NCI-H226 (cell line): ENCODE measurements at places on chromosomes 13 and 19.
A peak's percentile ranks its signal among the peaks of the same experiment; 100 is the strongest.

- no peak for DNase-seq
These were observed at the start of gene IPO5 for GRCh38 chr13:97953376-97953970. TSS of gene IPO5 (plus strand) at chr13:97953675. CDS start at chr13:97976697, 23,022 bp downstream.

- DNase-seq: no peak
These were observed 22.6 kb downstream of the SUGP1 start for GRCh38 chr19:19297759-19298158.

DNA sequence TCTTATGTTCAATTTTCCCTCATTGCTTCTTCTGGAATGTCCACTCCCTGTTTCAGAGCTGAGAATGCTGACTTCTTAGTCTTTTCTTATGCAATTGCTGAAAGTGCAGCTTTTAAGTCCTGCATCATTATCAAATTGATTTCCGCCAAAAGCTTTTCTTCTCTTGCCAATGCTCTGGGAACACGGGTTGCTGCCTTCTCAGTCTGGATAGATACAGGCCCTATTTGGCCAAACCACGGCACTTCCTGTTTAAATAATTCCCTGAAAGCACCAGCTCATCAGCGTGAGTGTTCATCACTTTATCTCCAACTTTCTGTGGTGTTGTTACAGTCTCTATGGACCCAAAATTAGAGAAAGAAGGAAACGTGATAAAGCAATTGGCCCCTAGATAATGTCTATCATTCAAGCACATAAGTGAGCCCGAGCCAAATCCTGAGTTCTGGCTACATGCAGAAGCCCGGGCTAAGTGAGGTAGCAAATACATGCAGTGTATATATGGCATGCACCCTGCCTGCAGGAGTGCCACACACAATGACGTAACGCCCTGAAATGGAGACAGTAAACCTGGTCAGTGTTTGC is 85.7 kb downstream of the CYSLTR2 start:
- no peak for DNase-seq

DNA sequence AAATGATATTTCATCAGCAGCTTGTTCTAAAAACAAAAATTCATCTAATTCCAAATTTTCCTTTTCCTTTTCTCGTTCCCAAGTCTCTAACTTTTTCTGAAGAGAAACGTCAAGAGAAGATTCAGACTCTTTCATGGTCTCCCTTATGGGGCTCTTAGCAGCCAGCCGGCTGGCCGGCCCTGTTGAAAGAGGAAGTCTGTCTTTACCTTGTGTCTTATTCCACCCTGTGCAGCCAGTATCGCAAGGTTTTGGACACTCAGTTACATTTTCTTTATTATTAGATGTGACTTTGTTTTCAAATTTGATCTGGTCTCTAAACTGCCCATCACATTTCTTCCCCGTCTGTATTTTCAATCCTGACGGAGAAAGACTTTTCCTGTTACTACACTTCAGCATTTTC is 142.3 kb downstream of the RNF17 start:
- no peak for DNase-seq

- no peak for DNase-seq
These were observed 8.2 kb downstream of the CDK8 start for GRCh38 chr13:26262156-26262555.

GRCh38 chr13:24271601-24272451 is 37.6 kb upstream of the C1QTNF9 start:
- peak; percentile 18 for DNase-seq

DNA sequence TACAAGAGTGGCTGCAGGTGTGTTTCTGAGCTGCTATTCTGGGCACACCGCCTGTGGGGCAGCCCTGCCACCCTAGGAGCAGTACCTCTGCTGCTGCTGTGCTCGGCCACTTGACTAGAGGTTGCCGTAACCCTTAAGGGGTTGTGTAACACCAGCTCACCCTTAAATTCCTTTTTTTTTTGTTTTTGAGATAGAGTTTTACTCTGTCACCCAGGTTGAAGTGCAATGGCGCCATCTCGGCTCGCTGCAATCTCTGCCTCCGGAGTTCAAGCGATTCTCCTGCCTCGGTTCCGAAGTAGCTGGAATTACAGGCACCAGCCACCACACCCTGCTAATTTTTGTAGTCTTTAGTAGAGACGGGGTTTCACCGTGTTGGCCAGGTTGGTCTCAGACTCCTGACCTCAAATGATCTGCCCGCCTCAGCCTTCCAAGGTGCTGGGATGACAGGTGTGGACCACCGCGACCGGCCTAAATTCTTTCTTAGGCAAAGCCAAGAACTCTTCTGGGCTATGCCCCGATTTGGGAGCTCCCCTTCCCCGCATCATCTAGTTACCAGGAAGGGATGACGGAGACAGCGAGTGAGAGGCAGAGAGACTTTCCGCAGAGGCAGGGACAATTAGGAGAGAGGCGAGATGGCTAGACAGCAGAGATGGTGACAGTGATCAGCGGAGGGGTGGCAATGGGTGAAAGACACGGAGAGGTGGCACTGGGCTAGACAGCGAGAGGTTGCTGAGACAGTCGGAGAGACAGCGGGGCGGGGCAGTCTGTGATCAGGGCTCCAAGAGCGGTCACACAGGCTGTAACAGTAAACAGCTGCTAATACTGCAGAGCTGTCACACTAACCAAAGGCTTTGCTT is 4.4 kb upstream of the LILRA5 start:
- peak; percentile 52 for DNase-seq

- DNase-seq: no peak
These were observed 264.0 kb downstream of the ENOX1 start for GRCh38 chr13:43522788-43523187.

- no peak for DNase-seq
These were observed 11.3 kb downstream of the C19orf25 start for GRCh38 chr19:1467490-1468273.

GRCh38 chr19:42250666-42251531 is 4.0 kb downstream of the ERF start:
- DNase-seq: no peak

DNA sequence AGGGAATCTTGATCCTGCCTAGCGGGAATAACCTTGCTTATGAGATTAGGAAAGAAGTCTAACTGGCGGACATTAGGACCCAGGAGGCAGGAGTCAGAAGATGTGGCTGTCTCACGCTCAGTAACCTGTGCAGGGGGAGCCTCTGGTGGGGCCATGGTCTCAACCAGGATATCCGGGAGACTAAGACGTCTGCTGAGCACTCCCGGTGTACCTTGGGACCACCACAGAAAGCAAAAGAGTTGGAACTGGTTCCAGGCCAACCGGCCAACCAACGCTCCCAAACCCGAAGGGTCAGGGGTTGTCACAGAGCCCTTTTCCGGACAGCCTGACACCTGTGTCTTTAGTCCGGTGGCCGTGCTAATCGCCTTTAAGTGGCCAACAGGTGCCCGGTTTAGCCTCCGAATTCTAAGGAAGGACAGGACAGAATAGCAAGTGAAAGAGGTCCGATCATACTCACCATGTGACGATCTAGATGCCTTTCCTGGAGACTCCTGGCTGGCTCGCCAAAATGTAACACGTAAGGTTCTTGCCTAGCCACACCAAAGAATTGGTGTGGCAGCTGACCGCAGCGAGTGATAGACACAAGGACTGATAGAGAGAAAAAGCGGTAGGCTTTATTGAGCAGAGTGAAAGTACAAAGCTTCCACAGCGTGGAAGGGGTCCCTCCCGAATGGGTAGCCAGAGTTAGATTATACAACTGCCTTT is 103.9 kb upstream of the DIAPH3 start:
- DNase-seq: no peak

GRCh38 chr19:35828692-35829301 is 16.2 kb upstream of the PRODH2 start:
- peak; percentile 28 for DNase-seq

- peak; percentile 45 for DNase-seq
These were observed 15.0 kb upstream of the EMC10 start for GRCh38 chr19:50461066-50461875.

DNA sequence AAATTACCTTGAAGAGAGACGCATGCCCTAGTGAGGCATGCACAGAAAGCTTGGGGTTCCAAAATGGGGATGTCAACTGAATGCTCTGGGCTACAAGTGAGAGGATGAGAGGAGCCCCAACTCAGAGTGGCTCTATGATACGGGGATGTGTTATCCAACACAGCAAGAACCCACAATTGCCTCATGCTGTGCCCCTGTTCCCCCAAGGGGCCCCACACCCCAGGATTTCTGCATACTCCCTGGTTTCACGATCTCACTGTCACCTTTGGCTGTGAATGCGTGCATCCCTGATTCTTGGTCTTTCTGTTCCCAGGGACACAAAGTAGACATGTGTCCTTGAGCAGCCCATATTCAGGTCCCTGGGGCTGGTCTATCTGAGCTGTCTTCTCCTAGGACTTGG is 29.3 kb downstream of the WDR88 start:
- no peak for DNase-seq

DNA sequence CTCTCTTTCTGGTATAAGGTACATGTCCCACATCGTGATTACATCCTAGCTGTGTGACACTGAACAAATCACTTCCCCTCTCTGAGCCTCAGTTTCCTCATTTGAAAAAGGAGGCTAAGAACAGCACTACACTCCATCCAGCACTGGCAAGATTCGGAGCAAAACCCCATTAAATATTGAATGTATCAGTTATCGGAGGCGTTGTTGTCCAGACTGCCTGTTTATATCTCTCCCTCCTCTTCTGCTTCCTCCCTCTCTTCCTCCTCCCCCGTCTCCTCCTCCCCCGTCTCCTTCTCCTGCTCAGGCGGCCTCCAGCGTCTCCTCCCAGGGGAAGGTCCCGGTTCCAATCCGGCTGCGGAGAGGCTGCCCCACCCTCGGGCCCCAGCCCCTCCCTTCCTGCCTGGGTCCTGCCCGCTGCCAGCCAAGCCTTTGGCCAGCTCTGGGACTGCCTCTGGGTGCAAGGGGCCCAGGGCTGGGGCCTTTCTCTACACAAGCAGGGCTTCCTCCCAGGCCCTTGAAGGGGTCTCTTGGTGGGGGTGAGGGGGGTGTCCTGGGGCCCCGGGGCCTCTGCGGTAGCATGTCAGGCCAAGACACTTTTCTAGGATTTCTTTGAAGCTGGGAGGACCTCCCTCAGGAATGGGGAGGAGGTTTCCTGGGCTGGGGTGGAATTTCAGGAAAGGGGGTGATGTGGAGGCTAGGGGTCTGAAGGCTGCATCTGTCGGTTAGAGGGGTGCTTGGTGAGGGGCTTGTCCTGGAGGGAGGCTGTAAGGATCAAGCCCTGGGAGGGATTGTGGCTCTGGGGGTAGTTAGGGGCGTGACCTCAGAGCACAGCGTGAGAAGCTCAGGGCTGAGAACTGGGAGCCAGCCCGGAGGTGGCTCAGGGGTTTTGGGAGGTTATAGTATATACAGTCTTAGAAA is 1.9 kb downstream of the RRAS start:
- DNase-seq: peak; percentile 90

- DNase-seq: no peak
These were observed 38.7 kb upstream of the C1QTNF9 start for GRCh38 chr13:24270639-24271141.

GRCh38 chr19:45437328-45437727 is 13.6 kb upstream of the ERCC1 start:
- DNase-seq: no peak

DNA sequence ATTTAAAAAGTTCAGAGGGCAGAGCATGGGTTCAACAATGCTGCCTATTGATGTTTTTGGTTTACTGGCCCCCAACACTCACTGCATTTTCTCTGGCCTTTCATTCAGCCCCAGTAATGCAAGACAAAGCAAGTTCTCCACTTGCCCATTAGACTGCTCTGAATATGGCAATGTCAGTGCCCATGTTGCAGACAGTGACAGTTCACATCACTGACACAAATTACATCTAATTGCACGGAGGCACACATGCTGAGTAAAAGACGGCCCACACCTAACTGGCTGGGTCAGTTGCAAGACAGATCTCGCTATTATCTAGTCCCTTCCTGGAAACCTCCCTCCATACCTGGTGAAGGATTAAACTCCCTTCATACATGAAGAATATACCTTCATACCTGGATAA is 54.0 kb downstream of the ENOX1 start:
- no peak for DNase-seq

- DNase-seq: no peak
These were observed 838.0 kb downstream of the UQCRFS1 start for GRCh38 chr19:28374971-28375370.

- no peak for DNase-seq
These were observed 124.9 kb upstream of the MRI1 start for GRCh38 chr19:13639342-13639929.

- DNase-seq: no peak
These were observed 25.1 kb downstream of the C19orf47 start for GRCh38 chr19:40322951-40323615.

DNA sequence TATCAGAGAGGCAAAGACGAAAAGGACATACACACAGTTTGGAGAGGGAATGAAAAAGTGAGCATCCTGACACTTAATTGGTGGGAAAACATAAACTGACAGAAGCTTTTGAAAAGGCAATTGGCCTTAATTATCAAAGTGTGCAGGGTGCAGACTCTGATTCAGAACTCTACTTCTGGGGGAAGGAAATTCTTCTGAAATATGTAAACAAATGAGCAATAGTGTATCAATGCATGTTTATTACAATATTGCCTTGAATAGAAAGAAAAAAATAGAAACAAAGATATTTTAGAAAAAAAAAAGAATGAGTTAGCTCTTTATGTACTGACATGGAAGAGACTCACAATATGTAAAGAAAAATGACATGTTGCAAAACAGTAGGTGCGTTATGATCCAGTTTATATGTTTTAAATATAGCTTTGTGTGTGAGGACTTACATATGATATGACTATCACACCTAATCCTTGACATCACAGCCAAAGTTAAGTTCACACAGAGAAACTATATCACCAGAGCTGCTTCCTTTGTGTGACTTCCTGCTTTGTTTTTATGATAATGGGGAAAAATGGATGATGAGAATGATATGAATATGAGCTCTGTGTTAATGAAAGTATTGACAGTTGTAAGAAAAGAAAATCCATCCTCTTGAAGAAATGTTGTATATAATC is 182.4 kb downstream of the KCTD12 start:
- DNase-seq: no peak

DNA sequence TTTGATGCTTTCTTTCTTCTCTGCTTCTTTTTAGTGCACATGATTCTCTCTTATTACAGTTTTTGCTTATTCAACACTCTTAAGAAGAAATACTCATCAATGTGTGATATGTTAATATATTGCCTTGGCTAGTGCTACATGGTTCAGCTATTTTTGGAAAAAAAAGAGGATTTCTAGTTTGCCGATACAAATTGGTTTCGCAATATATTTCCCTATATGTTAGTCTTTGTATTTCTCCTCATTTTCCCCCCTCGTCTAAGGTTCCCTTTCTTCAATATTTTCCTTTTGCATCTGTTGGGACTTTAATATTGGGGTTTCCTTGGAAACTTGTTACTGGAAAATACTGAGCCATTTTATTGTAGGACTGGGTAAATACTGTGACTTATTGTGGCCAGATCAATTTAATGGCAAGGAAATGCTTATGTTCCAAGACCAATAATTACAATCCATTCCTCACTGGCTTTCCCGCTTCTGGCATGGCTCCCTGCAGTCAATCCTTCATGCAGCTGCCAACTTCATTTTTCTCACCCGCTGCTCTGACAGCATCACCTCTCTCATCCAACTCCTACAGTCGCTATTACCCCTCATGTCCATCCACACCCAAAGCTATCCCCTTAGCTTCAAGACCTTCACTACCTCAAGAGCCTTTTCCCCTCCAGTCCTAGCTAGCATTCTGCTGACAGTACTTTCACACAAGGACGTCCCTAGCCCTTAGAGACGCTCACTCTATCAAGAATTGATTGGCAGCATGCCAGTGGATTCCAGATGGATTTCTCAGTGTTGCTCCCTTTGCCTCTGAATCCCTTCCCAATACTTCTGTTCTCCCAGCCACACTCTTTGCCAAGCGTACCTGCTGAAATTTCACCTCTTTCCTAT is 280.1 kb upstream of the TMTC4 start:
- no peak for DNase-seq
